ENCODE measurements at places on chromosomes 12 and 14.

DNA sequence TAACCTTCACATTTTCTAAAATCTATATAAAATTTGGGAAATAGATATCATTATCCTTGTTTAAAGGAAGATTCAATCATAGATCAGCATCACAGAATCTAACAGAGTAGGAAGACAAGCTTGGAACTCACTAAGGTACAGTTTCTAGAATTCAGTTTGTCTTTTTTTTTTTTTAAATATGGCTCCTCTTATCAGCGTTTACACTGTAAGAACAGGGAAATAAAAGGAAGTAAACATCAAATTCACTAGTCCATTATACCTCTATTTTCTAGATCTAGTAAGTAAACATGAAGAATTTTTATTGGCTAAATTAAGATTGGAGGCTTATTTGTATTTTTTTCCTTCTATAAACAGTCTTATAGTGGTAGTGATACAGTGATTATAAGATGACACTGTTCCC, 144.9 kb downstream of the LRIG3 start:
- DNase-seq = no peak

DNA sequence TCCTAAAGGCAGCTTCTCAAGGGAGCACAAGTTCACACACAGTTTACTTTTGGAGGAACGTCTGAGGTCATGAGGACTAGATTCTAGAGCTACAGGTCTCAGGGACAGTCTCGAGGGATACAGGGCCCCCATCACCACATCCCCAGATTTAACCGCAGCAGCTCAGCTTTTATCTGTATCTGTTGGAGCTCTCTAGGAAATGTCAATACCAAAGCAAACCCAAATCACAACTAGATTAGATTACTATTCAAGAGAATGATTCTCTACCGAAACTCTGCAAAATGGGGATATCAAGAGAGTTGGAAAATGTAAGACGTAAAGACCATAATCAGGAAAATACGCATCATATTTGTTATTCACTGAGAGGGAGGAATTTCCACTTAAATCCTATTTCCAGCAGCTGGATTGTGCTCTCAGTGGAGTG, 4.0 kb upstream of the MYRFL start:
- no peak for DNase-seq

DNA sequence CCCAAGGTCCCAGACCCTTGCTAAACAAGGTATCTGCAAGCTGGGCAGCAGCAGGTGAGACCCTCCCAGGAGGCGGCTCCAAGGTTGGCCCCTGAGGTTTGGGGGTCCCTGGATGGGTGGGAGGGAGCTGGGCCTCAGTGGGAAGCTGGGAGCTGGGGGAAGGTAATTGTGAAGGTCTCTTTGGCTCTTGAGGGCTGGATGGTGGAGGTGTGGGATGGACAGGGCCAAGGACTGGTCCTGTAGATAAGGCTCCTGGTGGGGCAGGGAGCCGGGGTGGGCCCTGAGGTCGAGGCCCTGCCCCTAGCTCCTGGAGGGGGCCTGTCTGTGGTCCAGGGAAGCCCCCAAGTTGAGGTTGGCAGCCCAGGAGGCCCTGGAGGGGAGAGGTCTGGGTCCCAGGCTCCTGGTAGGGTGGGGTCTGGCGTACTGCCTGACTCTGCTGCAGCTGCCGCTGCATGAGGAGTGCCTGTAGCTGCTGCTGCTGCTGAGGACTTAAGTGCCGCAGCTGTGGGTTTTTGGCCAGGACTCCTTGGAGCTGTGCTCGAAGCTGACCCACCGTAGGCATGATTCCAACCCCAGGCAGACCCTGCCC, 13.1 kb upstream of the PRKAG1 start:
- no peak for DNase-seq

DNA sequence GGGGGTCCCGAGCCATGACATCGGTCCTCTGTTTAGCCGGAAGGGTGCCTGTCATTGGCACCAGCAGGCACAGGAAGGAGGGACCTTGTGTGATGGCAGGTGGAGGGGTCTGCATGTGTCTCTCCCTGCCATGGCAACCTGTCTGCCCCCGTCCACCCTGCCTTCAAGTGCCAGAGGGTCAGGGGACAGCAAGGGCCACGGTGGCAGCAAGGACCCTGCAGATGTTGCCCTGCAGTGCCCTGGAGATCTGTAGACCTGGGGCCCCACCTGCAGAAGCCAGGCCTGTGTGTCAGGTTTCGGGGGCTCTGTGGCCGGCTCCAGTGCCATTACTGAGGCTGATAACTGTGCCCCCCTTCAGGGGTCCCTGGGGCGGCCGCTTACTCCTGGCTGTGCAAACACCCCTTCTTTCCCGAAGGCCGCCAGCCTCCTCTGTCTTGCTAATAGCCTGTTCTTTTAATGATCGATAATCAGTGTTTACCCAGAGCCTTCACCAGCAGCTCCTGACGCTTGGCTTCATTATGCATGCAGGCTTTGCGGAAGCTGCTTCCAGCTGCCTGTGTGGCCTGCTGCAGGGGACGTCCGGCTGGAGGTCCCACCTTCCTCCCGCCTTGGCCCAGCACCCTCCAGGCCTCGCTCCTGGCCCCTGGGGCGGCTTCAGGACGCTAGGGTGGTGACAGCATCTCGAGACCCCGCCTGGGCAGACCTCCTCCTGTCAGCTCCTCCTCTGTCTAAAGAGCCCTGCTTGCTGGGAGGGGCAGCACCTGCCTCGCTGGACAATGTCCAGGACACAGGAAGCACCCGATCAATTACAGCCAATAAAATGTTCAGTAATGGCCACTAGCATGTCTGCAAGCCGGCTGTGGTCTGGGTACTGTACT, 153.0 kb downstream of the KIF26A start:
- DNase-seq = peak; percentile 5

DNA sequence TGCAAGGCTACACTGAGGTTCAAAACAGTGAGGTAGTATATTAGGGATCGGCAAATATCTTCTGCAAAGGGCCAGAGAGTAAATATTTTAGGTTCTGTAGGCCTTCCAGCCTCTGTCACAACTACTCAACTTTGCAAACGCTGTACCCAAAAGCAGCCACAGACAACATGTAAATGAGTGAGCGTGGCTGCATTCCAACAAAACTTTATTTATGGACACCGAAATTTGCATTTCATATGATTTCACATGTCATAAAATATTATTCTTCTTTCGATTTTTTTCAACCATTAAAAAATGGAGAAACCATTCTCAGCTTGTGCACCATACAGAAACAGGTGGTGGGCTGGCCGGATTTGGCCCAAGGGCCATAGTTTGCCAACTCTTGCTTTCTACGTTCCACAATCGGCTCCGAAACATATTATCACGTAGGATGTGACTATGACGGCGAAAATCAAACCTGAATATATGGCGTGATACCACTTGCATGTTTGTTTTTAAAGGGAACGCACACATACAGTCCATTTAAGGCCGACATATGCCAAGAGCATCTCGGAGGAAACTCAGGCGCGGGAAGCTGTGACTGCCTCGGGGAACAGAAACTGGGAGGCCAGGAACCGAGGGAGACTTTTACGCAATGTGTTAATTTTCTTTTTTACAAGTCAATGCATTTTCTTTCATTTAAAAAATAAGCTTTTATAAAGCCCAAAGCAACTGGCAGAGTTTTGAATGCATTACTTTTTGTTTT, 7.1 kb downstream of the NCOR2 start:
- no peak for DNase-seq

DNA sequence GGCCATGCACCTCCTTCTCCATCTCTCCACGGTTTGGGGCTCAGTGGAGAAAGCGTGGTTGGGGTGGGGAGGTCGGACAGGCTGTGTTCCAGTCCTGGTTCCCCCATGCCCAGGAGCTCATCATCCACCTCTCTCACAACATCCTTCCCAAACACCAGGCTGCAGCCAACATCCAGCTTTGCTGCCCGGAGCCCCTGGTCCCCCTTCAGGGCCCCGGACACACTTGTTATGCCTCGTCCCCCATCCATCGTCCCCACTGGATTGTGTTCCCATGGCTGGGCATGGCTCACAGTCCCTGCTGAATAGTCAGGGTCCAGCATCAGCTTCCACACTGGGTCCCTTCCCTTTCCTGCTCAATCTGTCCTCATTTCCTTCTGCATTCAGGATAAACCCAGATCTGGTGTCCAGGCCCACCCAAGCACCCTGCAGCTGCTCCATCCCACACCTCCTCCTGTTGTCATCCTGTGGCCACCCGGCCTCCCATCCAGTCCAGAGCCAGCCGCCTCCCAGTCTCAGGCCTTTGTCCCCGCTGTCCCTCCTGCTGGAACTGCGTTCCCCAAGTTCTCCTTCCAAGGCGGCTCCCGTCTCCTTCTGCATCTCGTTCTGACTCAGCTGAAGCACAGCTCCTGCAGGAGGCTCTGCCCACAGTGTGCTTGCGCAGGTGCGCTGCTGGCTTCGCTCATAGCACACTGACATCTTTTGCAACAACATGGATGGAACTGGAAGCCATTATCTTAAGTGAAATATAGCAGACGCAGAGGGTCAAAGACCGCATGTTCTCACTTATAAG, 211.4 kb upstream of the RTL1 start:
- no peak for DNase-seq

DNA sequence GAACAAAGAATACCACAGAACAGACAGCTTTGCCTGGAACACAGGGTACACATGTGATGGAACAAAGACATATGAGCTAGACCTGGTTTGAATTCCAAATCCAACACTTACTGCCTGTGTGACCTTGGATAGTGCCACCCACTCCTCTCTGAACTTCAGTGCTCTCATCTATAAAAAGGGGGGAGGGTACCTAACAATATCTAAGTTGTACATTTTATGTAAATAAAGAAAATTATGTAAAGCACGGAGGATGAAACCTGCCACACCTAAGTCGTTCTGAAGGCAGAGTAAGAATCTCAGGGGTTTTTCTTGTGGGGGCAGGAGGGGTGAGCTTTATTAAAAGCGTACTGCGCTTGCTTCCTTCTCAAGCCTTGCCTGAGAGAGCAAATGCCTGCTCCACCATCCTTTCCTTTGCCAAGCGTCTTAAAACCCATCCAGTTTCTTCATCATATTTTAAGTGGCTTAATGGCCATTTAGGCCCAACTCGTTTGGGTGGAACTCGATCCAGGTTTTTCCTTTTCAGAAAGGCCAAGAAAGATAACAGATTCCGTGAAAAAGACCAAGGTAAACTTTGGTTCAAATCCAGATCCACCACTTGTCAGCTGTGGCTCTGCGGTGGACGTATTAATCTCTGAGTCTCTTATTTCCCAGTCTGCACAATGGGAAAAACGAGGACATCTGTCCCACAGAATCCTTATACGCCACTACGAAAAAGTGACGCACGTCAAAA, 946 bp downstream of the DDX24 start:
- DNase-seq = no peak

DNA sequence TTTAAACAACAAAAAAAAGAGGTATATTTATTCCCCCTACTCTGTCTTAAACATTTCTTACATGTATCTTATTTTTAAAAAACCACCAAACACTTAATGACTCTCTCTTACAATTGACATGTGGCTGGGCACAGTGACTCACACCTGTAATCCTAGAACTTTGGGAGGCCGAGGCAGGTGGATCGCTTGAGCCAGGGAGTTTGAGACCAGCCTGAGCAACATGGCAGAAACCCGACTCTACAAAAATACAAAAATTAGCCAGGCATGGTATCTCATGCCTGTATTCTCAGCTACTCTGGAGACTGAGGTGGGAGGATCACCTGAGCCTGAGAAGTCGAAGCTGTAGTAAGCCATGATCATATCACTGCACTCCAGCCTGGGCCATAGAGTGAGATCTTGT, 16.0 kb downstream of the SLC41A2 start:
- no peak for DNase-seq

DNA sequence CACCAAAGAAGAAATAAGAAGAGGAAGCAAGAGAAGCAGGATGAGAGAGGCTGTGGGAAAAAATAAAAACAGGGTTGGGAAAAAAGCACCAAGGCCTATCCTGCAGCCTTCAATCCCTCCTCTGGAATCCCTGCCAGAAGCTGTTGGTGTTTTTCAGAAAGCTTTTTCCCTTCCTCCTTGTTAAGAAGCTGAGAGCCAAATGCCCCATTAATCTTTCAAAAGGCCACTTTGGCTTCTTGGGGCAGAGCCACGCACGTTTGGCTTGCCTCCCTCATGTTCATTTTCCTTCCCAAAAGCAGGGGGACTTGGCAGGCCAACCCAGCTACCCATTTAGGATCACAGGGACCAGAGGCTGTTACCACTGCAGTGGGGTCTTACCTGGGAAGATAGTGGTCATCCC, 365.3 kb downstream of the NUAK1 start:
- DNase-seq = no peak

- peak; percentile 27 for DNase-seq
Observed at GRCh38 chr12:26857465-26858176, 24.6 kb upstream of the ITPR2 start.

DNA sequence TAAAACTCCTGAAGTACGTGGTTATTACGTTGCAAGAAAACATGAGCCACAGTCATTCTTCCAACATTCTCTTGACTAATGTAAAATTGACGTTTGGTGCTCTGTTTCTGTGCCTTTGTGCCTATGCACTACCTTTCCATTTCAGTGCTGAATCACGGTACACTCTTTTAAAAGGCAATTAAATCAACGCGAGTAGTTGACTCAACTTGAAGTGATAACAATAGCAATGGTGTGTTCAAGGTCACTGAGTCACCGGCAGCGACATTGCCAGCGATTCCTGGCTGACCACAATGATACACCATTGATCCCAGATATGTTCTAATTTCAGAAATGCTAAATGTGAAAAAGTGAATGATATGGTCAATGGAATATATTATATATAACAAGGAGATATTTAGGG, 17.8 kb downstream of the AK7 start:
- no peak for DNase-seq

DNA sequence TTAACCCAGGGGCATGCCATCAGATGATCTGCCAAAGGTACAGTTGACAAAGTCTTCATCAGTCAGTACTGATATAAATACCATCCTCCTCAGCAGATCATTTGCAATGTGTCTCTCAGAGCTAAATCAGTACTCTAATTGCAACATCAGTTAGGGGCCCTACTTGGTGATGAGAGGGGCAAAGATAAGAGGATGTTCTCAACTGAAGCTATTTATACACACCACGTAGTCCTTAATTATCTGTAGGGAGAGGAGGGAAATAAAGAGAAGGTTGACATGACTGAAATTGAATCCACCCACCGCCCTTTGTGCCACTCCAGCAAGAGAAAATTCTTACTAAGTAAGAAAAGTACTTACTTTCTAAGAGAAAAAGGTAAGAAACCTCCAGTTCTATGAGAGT, 157.8 kb upstream of the NUDT4 start:
- no peak for DNase-seq

DNA sequence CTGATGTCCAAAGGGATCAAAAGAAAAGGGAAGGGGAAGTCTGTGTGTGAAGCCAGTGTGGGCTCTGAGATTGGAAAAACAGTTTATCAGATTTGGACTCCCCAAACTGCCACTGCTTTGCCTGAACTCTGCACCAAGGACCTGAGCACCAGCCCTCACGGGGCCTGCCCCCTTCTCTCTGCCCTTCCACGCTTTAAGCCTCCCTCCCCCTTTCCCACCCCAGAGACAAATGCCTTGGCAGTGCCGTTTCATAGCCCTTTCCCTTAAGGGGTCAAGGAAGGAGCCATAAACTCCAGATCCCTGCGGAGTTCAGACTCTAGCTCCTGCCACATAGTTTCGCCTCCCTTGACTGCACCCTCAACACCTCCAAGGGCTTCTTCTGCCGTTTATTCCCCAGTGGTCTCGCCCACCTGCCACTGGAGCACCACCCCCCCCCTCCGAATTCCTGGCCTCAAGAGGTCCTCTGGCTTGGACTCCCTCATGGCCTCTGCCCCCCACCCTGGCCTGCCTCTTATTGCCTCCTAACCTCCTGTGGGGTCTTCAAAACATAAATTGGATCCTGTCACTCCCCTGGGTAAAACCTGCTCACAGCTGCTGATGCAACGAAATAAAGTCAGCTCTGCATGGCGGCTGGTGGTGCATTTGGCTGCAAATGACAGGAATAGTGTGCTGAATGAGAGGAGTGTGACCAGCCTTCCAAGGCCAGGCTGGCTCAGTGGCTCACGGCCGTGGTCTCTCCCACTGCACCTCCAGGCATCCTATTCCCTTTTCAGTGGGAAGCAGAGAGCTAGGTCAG, 18.8 kb downstream of the SLC25A29 start:
- DNase-seq = no peak

Measured in DMS153 (cell line).